ENCODE measurements at places on chromosomes 7 and 10.

GRCh38 chr10:99582255-99582770, 37.9 kb downstream of the SLC25A28 start:
- DNase-seq = no peak

GRCh38 chr7:138144958-138145357, 68.7 kb downstream of the AKR1D1 start:
- DNase-seq = no peak

GRCh38 chr10:22727663-22728062, 13.3 kb upstream of the PIP4K2A start:
- DNase-seq = no peak

DNA sequence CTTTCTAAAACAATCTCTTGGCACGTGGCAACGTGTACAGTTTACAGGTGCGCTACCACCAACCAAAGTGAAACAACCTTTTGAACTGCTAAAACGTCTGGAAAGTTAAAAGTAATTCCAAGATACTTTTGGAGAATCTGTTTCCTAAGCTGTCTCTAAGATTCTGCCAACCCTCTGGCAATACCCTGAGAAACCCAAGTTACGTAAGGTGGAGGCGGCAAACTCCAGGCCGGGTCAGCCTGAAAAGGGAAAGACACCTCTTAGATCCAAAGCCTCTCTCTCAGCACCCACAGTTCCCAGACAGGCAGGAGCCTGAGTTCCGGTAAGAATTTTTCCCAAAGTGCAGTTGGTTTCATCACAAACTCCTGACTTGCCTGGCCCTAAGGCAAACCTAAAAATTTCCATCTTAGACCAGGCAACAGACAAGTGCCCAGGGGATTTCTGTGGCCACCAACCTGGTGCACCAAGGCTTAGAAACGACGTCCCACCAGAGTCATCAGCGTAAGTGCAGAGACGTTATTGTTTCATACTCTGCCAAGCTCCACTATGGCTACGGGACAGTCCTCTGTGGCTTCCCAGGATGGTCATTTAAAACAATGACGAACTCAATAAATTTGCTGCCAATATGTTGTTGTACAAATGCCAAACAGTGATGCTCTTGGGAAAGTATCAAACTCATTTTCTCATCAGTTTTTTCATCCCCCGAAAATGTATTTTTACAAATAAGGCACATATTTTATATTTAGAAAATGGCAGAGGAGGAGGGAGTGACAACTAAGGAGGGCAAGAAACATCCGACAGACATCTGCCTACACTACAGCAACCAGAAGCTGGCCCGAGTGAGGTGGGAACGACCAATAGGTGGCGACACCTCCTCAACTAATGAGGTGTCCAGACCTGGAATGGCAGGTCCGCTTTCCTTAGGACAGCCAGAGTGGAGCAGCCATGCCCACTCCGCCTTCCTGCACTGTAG, 205.8 kb upstream of the FRMD4A start:
- no peak for DNase-seq

DNA sequence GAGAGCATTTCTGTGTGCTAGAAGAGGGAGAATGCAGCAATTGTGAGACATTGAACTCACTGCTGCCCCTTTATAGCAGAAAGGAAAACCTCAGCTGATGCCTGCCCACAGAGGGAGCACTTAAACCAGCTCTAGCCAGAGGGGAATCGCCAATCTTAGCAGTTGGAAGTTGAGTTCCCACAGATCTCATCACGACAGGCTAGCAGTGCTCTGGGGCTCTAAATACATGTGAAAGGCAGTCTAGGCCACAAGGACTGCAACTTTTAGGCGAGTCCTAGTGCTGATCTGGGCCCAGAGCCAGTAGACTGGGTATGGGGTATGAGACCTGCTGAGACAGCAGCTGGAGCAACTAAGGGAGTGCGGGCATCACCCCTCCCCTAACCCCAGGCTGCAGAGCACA, 25.2 kb upstream of the PRR15 start:
- DNase-seq = no peak

- no peak for DNase-seq
These were observed 944.0 kb upstream of the C7orf33 start for GRCh38 chr7:147646568-147646967.

- DNase-seq = no peak
These were observed 22.8 kb downstream of the GNA12 start for GRCh38 chr7:2821161-2821841.

DNA sequence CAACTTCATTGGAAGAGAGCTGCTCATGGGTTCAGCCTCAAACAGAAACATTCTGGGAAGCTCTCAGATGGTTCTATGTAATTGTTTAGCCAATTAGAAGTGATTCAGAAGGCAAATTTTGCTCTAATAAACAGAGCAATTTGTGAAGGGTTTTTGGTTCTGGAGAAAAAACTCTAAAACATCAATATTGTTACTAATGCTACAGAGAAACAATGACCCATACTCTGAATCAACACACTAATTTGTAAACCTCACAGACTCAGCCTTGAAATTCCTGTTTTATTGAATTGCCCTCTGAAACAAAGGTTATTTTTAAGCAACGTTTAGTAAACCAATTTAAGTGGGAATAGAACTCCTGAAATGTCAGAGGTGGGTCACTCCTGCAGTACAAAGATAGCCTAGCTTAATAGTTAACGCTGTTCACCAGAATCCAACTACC, 171.6 kb upstream of the SVIL start:
- DNase-seq = no peak

DNA sequence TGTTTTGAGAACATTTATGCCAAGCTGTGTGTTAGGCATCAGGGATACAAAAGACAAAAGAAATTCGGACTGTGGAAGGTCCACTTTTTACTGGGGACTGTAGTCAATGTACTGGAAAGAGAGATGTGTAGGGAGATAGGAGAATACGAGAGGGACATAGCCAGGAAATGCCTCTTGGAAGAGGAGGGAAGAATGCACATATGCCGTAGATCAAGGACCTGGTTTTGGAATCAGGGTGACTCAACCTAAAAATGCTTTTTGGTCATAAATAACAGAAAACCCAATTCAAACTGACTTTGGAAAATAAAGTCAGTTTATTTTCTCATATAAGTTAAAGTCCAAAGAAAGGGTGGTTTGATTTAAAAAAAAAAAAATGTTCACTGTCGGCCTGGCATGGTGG, 140.3 kb upstream of the TCF7L2 start:
- no peak for DNase-seq

- DNase-seq = no peak
These were observed 9.3 kb downstream of the FXYD4 start for GRCh38 chr10:43380610-43381222.

- no peak for DNase-seq
These were observed 203.9 kb downstream of the TEX36 start for GRCh38 chr10:125479059-125479458.

- DNase-seq = no peak
These were observed 36.2 kb downstream of the BAG3 start for GRCh38 chr10:119687192-119688032.

- no peak for DNase-seq
These were observed 63.8 kb upstream of the NPS start for GRCh38 chr10:127485153-127485857.

GRCh38 chr10:100528921-100529474, 673 bp downstream of the NDUFB8 start:
- DNase-seq = no peak

DNA sequence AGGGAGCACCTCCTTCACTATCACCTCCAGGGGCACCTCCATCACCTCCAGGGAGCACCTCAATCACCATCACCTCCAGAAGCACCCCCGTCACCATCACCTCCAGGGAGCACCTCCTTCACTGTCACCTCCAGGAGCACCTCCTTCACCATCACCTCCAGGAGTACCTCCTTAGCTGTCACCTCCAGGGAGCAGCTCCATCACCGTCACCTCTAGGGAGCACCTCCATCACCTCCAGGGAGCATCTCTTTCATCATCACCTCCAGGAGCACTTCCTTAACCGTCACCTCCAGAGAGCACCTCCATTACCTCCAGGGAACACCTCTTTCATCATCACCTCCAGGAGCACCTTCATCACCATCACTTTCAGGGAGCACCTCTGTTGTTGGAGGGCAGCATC, 103.0 kb downstream of the DNAJB6 start:
- no peak for DNase-seq

- no peak for DNase-seq
These were observed 1.1 kb downstream of the SH3PXD2A start for GRCh38 chr10:103854265-103854685.

- no peak for DNase-seq
These were observed 7.1 kb downstream of the CRYGN start for GRCh38 chr7:151432658-151433521.

DNA sequence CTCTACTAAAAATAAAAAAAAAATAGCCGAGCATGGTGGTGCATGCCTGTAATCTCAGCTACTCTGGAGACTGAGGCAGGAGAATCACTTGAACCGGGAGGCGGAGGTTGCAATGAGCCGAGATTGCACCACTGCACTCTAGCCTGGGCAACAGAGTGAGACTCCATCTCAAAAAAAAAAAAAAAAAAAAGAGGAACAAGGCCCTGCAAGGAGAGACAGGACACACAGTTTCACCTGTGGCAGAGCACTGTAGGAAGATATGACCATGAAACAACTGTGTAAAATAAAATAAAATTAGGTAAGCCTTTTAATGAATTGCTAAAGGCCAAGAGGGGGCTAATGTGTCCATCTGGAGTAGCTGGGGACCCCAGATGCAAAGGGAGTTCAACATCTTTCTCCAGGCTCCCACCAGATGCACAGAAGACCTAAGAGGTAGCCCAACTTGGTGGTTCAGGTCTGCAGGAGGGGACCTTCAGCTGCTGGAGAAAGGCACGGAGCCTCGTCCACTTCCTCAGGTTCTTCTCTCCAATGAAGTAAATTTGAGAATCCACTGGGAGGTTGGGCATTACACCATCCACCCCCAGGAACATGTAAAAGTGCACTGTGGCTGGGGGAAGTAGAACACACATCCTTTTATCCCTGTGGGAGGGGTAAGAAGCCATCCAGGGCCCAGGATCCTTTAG, 12.7 kb downstream of the PPIF start:
- no peak for DNase-seq

DNA sequence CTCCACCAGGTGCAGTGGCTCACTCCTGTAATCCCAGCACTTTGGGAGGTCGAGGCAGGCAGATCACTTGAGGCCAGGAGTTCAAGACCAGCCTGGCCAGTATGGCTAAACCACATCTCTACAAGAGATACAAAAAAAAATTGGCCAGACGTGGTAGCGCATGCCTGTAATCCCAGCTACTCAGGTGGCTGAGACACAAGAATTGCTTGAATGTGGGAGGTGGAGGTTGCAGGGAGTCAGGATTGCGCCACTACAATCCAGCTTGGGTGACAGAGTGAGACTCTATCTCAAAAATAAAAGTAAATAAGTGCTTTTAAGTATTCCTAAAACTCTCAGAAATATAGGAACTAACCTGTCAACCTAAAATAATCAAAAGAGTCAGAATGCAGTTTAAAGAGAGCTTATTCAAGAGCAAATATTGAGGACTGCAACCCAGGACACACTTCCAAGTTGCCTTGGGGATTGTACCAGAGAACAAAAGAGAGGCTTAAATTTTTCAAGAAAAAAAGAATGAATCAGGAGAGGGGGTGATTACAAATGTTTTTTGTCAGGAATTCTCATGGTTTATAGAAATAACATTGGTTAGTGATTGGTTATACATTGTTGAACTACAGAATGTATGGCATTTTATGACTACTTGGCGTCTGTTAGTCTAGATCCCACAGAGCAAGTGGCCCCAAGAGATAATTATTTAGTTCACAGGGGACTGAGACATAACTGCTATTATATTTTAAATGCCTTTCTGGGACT, 33.2 kb upstream of the PPP1R9A start:
- no peak for DNase-seq

DNA sequence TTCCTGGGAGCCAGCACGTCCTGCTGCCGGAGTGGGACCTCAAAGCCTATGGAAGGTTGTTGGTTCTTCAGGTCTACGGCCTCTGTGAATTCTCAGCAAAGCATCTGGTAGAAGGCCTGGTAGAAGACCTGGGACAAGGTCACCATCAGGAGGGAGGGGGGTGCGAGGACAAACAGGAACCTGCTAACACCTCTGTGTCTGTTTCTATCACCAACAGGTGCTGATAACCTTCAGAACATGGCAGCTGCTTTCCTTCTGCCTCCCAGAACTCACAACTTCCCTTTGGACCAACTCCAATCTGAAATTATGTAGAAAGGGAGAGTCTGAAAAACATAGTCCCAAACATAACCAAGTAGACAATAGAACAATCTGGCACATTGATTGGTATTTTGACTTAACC, 8.3 kb upstream of the MET start:
- DNase-seq = no peak

Data from cerebellar nuclear complex (tissue), 1 donor.